CD4-positive, alpha-beta memory T cell (primary cell): ENCODE measurements at places on chromosomes 2 and 18. TPM values are rescaled to one million over a fixed set of nuclear protein-coding genes. Genes with fewer than 3 reads are reported as not detected.
A peak's percentile ranks its signal among the peaks of the same experiment; 100 is the strongest.

DNA sequence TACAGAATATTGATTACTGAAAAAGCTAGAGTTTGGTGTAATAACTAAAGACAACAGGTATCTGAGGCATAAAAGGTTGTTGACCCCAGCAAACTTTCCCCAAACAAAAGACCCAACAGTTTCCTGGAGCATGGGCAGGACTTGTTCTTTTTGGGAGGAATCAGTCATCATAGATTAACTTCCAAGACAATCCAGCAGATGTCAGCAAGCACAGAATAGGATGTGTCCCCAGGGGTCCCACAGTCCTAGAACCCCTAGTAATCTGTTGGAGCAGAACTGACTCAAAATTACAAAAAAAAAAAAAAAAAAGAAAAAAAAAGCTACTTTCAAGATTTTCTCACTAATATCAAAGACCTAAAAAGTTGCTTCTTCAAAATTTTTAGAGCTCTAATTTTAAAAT, 564.7 kb upstream of the SLC39A10 start:
- no peak for DNase-seq

The CHST9 gene
- not detected for total RNA-seq

The DLGAP1 gene
- total RNA-seq: 0.17 TPM

The PDE11A gene
- total RNA-seq: not detected

GRCh38 chr18:45163871-45164270, 451.4 kb upstream of the SLC14A2 start:
- DNase-seq: no peak

The SERPINB8 gene
- 13.8 TPM for total RNA-seq

The UBE2F gene
- total RNA-seq: 39.3 TPM

DNA sequence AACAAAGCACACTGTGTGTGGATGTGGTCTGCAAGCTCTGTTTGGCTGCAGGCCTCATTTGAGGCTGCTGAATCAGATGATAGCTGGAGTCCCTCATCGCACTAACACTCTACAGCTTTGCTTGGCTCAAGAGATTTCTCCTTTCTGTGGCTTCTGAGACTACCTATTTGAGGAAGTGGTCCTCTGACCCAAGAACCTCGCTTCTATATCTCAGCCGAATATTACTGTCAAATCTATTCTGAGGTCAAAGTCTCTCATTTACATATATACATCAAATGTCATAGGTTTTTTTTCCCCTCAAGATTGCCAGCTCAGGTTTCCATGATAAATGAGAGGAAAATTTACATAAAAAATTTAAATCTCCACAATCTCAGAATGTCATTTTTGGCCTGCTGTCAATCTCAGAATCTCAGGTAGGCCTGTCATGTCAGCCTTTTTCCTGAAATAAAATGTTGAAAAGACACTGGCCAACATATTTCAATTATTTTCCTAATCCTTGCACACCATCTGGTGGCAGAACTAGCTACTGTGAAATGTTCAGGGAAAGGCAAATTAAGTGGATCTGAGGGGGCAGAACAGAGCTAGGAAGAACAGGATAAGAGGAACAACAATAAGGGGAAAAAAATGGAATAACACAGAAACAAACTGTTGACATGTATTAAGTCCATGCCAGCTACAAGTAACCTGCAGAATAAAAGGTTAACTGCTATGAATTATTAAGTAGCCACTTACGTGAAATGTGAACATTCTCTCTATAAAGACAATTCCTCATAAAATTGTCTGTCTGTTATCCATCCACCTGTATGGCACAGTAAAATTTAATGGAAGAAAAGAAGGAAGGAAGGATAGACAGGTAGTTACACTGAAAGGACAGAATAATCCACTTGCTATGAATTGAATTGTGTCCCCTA, 39.3 kb downstream of the AP1S3 start:
- DNase-seq: no peak

- no peak for DNase-seq
Measured at GRCh38 chr18:68454511-68455228, 260.2 kb downstream of the TMX3 start.

DNA sequence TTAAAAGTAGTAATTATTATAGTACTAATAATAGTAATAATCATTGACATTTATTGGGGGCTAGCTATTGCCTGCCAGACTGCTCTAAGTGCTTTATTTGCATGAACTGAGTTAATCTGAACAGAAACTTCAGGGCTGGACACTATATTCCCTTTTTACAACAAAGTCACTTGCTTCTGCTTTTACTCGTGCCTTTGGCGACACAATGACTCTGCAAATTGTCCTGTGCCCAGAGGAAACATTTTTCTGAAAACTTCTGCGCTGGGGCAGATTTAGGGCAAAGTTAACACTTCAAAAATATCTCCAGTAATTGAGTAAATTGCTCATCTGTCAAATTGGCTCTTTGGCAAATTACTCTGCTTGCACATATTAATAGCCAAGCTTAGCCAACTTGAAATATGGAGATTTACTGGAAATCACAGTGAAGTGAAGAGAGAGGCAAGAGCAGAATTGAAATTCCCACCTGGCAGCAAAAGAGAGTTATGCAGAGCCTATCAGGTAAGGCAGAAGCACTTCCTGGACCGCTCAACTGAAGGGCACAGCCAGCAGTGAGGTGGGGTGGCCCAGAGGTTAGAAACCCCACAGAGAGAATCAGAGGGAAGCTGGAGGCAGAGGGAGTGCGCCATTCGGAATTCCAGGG, 36.3 kb downstream of the BMP10 start:
- DNase-seq: no peak

- DNase-seq: no peak
Measured at GRCh38 chr18:21900605-21901352, 160.2 kb downstream of the MIB1 start.

- no peak for DNase-seq
Measured at GRCh38 chr2:104745846-104746245, 108.1 kb upstream of the POU3F3 start.

DNA sequence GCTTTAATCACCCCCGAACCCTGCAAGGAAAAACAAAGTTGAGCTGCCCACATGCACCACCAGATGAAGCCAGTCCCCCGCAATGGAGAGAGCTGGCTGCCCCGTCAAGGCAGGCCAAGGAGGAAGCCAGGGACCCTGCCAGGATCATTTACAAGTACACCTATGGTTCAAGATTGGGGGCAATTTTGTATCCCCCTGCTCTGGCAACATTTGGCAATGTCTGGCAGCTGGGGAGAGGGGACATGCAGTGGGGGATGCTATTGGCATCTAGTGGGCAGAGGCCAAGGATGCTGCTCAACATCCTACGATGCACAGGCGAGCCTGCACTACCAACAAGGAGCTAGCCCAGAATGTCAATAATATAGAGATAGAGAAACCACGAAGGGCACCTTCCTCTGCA, 1.9 kb downstream of the ACTR1B start:
- DNase-seq: no peak

GRCh38 chr18:35361570-35362321, 15.4 kb downstream of the ZNF396 start:
- no peak for DNase-seq

The TMEM150A gene
- 14.3 TPM for total RNA-seq

DNA sequence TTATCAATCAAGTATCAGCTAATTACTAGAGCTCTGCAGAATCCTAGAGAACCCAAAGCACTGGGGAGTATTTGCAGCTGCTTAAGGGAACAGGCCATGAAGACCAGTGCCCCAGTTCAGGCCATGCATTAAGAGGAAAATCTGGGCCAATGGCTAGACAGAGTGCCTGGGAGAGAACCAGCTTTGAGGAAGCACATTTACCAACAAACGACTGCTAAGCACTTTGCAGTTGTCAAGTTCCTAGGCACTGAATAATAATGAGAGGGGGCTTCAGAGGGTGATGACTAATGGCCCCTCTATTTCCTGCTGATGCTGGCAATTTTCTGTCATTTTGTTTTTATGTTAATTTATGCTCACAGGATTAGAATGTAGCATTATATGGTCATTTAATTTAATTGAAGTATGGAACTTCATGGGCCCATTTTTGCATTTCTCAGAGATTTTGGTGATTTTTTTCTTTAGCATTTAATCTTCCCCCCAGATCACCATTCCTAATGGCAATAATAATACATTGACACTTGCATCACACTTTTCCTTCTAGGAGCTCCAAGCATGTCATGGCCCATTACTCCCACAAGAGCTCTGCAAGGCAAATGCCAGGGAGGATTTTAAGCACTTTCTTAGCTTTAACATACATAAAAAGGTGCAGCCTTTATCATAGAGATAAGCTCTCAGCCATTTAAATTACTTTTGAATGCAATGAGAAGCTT, 147.7 kb upstream of the SPATS2L start:
- DNase-seq: no peak

The C1GALT1C1L gene
- total RNA-seq: not detected

The TMEFF2 gene
- total RNA-seq: not detected

The CYRIA gene
- total RNA-seq: 0.11 TPM

- DNase-seq: no peak
Measured at GRCh38 chr2:231726276-231726675, 18.0 kb downstream of the PTMA start.

GRCh38 chr2:24410976-24411375, 50.6 kb upstream of the ITSN2 start:
- no peak for DNase-seq

DNA sequence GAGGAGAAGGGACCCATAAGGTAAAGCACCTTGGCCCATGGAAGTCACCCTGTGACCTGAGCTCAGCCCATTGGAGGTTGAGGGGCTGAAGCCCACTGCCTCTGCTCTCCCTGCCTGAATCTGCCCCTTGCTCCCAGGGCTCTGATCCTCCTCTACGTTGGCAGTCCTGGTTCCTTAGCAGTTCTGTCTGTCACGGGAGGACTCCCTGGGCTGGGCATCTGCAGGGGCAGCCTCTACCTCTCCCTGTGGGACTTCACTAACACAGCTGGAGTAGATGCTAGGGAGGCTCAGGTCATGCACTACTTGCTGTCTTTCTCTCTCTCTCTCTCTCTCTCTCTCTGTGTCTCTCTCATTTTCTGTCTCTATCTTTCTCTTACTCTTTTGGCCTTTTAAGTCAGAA, 8.7 kb downstream of the GYPC start:
- DNase-seq: peak; percentile 13

DNA sequence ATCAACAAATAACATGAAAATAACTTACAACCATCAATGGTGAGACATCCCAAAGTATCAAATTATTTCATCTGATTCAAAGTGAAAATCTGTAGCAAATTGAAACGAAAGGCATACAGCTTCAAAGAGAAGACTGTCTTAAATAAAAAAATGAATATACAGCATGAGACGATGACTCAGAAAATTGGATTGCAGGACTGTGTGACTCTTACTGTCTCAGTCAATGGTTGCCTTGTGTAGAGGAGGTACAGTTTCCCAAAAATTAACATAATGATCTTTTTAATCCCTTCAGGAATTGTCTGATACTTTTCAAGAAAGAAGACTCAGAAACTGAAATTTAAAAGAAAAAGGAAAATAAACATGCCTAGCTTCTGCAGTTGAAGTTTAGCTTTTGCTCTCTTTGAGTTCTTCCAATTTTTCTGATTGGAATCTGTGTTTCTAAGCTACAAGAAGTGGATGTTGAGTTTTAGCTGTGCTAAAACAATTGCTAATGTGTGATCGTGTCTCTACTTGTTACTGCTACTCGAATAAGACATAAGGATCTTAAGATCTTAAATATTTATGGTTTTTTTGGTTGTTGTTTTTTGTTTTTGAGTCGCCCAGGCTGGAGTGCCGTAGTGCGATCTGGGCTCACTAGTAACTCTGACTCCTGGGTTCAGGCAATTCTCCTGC, 41.1 kb upstream of the EPB41L3 start:
- DNase-seq: no peak
